Activated gamma-delta T cell treated with anti-CD3 and anti-CD28 coated beads, Interleukin-2, amount 50 U/mL, for 16 hours (primary cell): ENCODE measurements at places on chromosomes 4 and X.

- DNase-seq = no peak
These were observed 1.5 kb downstream of the P2RY8 start for GRCh38 chrX:1535241-1536041.

DNA sequence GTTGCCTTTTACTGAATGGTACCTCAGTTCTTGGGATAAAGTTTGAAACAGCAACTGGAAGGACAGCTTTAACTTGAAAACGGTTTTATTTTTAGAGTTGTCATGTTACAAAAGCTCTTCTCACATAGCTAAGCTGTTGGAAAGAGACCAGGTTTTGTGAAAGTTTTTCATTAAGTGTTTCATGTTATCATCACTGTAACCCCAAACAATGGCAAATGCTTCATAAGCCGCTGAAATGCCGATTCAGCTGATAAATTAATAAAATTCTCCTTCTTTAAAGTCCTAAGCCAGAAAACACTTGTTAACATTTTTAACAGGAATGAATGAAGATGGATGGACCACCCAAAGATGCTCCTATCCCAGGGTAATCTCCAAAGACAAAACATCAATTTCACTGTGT lies 76.1 kb upstream of the IRF2 start:
- no peak for DNase-seq

DNA sequence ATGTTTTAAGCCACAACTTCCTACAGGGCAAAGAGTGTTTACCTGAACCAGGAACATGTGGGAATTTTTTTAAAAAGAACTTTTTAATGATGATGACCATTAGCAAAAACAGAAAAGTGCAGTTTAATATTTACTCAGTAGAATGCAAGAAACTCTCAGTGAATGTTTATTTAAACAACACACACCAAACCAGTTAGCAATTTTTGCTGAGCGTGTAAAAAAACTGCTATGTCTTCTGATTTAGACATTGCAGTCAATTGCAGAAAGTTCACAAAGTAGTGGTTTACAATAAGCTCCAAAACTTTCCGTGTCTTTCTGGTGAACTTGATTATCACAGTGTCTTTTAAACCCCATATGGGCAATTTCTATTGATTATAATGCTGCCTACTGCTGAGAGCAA lies 273.7 kb upstream of the DIAPH2 start:
- DNase-seq = no peak

DNA sequence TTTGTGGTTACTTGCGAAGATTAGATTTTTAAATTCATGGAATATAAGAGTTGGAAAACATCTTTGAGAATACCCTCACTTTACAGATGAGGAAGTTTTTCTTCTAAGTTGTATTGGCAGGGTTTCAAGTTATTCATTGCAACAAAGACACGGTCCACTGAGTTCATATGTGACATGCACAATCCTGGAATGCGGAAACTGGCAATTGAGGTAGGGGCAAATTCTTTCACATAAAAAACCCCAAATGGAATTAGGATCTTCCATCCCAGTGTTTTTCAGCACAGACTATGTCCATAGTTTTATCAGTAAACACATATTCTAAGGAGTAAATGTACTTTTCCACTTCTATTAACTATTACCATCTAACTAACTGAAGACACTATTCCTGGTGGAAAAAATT lies 81.8 kb upstream of the NAP1L5 start:
- no peak for DNase-seq

GRCh38 chr4:177264788-177265422 lies 44.8 kb upstream of the NEIL3 start:
- DNase-seq = no peak

DNA sequence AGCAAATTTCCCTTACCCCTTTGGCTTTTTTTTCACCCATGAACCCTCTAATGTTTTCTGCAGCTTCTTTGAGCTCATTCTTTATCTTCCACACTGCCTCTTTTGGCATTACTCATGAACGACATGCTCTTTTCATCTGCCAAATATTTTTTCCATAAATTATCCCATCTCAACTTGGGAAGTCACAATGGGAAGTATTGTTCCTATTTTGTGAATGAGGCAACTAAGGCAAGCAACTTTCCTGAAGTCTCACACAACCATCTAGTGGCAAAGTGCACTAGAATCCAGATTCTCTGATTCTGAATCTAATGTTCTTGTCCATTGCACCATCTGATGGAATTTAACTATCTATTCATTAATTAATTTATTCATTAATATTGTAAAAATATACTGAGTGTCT lies 625 bp downstream of the RTL9 start:
- no peak for DNase-seq
